ENCODE measurements at places on chromosomes 11 and 22.

- DNase-seq: no peak
These were observed 56.6 kb upstream of the UBASH3B start for GRCh38 chr11:122598971-122599370.

GRCh38 chr11:269146-269890 lies 8.9 kb upstream of the NLRP6 start:
- no peak for DNase-seq

GRCh38 chr11:77259641-77260040 lies 41.8 kb downstream of the GDPD4 start:
- DNase-seq: no peak

DNA sequence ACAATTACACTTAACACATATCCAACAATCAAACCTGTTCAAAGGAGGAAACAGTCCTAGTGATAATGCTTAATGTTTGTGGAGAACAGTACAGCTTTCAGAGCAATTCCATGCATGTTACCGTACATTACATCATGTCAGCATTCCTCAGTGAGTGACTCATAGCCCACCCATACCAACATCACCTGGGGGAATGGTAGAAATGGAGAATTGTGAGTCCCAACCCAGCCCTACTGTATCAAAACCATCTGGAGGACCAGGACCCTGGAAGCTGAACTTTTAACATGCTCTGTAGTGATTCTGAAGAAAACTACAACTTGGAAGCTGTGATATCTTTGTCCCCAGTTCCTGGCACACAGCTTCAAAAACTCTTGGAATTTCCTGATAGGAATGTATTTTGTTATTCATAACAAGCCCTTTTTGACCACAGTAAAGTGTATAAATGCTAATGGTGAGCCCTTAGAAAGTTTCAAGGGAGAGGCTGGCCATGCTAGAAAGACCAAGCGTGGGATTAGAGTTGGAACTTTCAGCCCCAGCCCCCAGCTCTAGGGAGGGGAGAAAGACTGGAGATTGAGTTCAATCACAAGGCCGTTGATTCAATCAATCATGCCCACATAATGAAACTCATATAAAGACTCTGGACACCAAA lies 301.1 kb downstream of the BUD13 start:
- DNase-seq: no peak

DNA sequence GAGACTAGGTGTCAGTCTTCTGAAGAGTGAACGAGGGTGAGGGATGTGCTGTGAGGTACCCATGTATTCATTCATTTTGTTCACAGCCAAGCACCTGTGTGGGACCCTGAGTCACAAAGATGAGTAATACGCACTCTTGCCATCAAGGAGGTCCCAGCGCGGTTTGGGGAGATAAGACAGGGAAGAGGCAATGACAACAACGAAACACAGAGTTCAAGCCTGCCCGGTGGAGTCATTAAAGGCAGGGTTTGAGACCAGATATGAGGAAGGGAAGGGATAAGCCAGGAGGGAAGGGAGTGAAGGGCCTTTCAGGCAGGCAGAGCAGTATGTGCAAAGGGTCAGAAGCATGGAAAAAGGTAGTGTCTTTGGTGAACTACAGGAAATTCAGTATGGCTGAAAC lies 4.6 kb downstream of the DCHS1 start:
- no peak for DNase-seq

DNA sequence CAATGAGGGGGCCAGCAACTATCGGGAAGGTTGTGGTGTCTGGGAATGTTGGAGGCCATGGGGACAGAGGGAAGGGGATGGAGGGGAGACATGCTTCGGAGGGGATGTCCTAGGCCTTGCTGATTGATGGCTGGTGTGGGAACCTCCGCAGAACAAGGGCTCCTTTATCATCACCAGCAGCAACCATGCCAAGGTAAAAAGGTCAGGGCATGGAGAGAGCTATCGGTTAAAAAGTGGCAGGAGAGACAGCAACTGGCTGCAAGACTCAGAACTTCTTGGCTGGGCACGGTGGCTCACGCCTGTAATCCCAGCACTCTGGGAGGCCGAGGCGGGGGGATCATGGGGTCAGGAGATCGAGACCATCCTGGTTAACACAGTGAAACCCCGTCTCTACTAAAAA lies 3.0 kb downstream of the GSTT4 start:
- no peak for DNase-seq

- peak; percentile 34 for DNase-seq
These were observed 38.6 kb upstream of the CELSR1 start for GRCh38 chr22:46575911-46576555.

- no peak for DNase-seq
These were observed 45.6 kb upstream of the PLET1 start for GRCh38 chr11:112306230-112306629.

DNA sequence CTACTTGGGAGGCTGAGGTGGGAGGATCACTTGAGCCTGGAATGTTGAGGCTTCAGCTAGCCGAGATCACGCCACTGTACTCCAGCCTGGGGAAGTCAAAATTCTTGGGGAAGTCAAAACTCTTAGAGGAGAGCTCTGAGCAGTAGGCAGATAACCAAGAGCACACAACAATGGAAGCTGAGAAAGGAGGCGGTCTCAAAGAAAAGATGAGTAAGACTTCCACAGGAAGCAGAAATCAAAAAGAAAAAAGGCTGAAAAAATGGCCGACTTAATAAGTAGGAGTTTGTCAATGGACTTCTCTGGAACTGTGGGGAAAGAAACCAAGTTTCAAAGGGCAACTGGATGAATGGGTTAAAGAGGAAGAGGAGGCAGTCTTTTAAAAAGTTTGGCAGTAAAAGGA lies 32.1 kb downstream of the RAB30 start:
- no peak for DNase-seq

DNA sequence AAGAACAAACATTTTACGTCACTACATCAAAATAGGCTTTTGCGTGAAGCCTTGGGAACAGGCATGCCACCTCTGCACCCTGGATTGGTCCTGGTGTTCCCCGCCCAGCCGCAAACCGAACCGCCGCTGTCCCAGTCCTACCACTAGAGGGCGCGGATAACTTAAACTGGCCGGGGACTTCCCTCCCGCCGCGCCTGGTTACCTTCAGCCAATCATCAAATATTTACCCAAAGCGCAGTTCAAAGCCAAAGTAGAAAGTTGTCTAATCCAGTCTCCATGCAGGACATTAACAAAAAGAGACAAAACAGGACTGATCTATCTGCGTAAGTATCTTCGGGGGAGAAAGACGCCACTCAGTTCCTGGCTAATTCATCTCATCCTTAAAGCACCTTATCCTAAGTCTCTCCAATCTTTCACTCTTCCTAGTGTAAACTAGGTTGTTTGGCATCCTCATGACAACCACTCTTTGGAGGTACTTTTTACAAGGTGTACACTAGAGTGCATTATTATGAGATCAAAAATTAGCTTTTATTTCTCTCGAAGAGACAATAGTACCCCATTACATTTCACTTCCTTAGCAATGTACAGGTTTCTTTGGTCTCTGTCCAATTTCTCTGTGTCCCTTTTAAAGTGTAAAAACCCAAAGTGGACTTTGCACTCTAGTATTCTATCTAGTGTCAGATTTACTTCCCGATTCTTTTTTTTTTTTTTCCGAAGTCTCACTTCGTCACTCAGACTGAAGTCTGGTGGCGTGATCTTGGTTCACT lies 3.9 kb upstream of the CRY2 start:
- DNase-seq: peak; percentile 89

GRCh38 chr11:27464909-27465308 lies 7.7 kb downstream of the LGR4 start:
- DNase-seq: no peak

DNA sequence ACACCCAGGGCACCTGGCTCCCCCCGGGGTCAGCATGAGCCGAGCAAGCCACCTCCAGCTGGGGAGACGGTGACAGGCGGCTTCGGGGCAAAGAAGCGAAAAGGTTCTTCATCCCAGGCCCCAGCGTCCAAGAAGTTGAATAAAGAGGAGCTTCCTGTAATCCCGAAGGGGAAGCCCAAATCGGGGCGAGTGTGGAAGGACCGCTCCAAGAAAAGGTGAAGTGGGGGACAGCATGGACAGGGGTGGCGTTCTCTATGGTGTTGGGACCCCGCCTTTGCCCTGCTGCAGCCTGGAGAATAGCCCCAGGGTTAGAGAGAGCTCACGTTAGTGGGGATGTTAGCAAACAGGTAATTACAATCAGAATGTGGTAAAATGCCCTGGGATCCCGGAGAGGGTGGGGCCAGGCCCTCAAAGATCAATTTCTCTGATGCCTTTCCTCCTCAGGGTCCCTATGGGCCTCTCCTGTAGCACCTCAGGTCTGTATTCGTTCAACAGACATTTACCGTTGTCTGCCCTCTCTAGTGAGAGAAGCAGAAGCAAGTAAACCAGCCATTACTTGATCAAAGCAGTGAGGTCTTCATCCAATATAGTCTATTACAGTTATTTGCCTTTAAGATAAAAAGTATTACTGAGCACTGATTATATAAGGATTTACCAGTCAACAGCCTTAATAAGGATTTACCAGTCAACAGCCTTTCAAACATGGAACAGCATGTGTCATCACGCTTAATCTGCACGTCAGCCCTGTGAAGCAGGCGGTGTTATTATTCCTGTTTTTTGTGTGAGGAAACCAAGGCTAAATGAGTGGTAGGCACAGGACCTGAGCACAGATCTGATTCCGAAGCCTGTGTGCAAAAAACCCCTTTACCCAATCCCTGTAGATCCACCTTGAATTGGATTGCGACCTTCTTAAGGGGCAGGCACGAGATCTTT lies 1.0 kb downstream of the CCDC86 start:
- no peak for DNase-seq

DNA sequence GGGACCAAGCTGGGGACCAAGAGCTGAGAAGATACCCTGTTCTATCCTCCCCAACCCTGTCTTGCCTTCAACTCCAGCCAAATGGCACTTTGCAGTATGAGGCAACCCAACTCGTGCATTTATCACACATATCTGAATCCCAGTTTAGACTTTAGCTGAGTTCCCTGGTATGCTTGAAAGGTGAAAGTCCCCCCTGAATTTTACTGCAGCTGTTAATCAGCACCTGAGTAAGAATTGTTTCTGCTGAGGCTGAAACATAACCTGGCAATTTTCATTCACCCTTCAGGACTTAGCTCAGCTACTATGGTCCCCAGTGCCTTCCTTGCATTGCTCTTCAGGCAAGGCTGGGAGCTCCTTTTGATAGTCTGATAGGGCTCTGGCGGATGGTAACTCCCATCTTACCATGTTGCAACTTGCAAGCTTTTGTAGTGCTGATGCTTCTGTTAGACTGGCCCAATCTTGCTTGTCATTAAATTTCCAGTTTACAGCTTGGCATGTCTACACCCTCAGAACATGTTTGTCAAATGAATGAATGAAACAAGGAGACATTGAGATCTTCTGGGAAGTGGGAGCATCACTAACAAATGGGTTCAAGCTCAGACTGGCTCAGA lies 64.0 kb upstream of the SLC6A5 start:
- DNase-seq: no peak

GRCh38 chr11:131745405-131745804 lies 375.0 kb downstream of the NTM start:
- no peak for DNase-seq

- DNase-seq: no peak
These were observed 6.7 kb downstream of the VSIG10L2 start for GRCh38 chr11:125952559-125952958.

GRCh38 chr11:117849781-117850414 lies 25.4 kb upstream of the FXYD2 start:
- DNase-seq: peak; percentile 19

DNA sequence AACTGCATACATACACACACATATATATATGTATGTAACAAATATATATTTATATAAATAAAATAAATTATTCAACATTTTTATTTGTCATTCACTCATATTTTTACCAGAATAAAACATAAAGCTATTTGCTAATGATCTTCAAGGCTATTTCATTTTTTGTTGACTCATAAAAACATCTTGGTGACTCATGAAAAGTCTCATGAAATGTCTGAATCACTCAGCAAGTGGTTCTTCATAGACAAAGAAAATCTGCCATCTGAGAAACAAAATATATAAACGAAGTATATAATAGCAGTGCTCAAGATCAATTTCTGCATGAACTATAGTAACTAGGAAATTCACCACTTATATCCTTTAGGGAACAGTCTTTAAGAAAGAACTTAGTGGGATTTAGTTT lies 764.8 kb upstream of the FAT3 start:
- DNase-seq: no peak

DNA sequence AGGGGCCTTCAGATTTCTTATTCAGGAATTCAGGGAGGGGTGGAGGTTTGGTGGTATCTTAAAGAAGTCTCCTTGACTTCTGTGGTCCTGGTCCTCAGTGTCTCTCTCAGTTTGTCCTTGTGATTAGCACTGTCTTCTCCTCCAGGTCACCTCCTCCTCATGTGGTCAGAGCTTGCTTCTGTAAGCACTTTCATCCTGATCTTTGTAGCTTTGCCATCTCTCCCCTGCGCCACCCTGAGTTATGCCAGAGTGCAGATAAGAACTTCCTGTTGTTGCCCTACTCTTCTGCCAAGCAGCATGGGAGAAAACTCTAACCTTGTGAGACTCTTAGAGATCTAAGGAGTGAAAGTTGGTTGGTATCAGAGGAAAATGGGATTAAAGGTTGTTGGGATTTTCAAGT lies 30.9 kb downstream of the MICAL2 start:
- DNase-seq: no peak

DNA sequence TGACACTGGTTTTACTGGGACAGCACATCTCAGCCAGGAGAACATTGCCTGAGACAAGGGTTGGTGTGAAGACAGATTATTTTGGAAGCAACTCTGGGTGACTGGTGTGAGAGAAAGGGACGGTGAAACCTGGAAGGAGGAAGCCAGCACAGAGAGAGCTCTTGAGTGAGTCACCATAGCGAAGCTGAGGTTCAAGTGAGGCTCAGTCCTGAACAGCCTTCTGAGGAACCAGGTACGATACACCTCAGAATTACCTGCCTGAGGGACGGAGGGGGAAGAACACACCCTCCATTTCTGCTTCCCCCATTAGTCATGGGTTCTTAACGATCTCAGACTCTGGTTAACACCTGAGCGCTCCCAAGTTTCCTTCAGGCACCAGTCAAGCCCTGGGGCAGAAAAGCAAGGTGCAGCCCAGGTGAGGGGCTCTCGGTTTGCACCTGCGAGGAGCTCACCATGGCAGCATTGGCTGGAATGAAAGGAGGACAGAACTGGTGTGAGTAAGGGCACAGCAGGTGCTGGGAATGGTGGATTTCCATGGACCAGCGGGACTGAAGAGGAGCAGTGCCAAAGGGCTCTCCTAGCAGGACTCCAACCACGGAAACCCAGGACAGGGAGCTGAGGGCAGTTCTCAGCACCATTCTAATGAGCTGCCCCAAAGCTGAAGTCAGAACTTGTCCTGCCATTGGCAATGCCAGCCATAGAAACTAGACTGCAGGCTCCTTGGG lies 459.3 kb downstream of the OPCML start:
- DNase-seq: no peak

DNA sequence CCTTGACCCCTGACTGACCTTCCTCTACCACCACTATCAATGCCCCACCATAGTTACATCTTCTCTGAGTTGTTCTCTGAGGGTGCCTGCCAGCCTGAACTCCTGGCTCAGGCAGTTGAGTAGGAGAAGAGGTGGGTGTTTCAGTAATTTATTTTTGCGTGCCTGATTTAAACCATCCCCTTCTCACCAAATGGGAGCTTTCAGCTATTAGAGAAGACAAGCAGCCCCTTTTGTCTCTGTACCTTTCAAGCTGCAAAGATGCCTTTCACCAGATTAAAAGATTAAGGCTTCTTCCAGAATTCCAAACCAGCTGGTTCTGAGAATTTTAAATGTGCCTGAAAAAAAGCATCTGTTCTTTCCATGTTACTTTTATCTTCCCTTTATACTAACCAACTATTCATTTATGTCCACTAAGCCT lies 223.8 kb downstream of the FAM76B start:
- DNase-seq: no peak
